ENCODE measurements at places on chromosomes 6 and 20.

DNA sequence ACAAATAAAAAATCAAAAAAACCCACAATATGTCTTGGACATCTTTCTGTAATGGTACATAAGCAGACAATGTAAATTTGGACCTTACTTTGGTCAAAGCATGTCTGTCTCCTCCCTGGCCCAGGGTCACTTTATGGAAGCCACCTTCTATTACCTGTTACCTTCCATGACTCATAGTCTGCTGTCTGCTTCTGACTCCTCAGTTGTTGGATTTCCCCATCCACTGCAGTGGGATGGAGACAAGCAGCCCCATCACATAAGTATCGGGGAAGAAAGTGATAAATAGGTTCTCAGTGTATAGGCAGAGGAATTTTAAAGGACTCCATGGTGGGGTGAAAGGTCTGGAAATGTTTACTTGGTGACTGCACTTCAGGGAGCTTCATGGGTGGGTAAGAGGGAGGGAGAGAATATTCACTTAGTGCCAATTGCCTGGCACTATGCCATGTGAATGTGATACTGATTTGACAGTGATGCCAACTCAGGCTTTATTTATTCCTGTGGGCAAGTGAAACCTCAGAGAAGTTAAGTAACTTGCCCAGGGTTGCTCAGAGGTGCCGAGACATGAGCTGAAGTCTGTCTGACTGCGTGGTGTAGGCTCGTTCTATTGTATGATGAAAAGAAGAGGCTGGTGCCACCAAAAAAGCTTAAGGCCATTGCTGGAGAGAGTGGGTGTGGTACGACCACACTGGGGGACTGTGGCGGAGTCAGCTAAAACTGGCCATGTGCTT lies 175.6 kb upstream of the RNF24 start:
- no peak for DNase-seq

- DNase-seq: no peak
Measured at GRCh38 chr6:89731924-89732567, 87.5 kb downstream of the MDN1 start.

GRCh38 chr6:144190080-144190479 lies 39.8 kb downstream of the STX11 start:
- DNase-seq: no peak

GRCh38 chr6:12275107-12275506 lies 15.1 kb upstream of the EDN1 start:
- DNase-seq: no peak

DNA sequence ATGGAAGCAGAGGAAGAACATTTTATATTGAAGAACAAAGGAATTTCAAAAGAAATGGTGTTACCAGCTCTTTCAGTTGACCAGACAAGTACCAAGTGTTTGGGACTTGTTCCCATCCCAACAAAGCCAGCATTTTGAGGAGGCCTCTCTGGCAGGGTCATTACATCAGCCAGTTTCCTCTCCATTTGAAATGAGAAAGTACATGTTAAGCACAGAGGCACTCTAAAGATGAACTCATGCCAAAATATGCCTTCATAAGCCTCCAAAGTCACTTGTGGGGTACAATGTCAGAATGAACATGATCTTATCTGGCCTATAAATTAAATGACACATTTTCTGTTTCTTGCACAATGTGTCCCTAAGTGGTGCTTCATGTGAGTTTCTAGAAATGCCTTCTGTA lies 223.9 kb downstream of the PRL start:
- no peak for DNase-seq

GRCh38 chr6:111482959-111483735 lies at the start of gene REV3L:
TSS of gene REV3L (minus strand) at chr6:111483218. CDS start at chr6:111482888, 330 bp downstream.
- DNase-seq: no peak

- no peak for DNase-seq
Measured at GRCh38 chr6:26411751-26412150, 9.7 kb downstream of the BTN3A1 start.

- no peak for DNase-seq
Measured at GRCh38 chr6:42987533-42988451, 3.4 kb downstream of the PPP2R5D start.

GRCh38 chr6:7323074-7323473 lies 10.1 kb upstream of the SSR1 start:
- no peak for DNase-seq

- DNase-seq: no peak
Measured at GRCh38 chr6:135073756-135074393, 19.3 kb upstream of the HBS1L start.

GRCh38 chr6:116990679-116991078 lies 113.6 kb downstream of the RFX6 start:
- no peak for DNase-seq

DNA sequence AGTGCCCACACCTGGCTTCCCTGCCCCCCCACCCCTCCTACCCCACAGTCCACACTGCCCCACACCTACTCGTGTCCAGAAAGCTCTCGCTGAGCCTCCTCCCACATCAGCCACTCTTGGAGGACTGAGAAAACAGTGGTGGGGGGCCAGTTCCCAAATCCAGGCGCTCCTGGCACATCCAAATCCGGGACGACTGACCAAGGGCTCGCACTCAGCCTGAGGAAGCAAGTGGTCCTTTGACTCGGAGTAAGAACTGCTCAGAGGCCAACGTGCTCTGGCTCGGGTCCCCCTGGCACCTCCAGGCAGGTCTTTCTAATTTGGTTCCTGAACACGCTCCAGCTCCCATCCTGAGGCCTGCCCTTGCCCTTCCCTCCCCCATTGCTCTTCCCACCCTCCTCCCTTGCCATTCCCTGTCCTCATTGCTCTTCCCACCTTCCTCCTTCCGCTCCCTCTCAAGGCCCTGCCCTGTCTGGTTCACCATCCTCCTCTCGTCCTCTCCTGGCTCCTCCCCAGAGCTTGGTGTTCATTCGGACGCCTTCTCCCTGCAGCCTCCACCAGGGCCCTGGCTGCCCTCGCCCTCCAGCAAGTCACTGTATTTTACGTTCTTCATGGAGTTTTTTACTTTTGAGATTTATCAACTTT lies 83.6 kb downstream of the THBS2 start:
- no peak for DNase-seq

DNA sequence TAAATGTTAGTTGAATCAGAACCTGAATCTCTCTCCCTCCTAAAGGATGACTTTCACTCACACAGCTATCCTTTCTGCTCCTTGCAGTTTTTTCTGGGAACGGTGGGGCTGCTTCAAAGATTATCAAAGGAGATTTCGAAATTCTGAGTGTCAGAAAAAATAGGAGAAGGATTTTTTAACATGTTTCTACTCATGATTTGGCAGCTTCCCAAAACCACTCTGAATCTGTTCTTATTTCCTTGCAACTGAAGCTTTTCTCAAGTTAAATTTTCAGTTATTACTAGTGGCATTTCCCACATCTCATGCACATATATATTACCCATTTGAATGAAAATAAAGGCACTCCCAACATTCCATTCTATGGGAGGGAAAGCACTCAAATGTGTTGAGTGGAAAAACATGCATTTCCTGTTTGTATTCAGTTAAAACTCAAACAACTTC lies 123.6 kb downstream of the LCA5 start:
- DNase-seq: no peak

DNA sequence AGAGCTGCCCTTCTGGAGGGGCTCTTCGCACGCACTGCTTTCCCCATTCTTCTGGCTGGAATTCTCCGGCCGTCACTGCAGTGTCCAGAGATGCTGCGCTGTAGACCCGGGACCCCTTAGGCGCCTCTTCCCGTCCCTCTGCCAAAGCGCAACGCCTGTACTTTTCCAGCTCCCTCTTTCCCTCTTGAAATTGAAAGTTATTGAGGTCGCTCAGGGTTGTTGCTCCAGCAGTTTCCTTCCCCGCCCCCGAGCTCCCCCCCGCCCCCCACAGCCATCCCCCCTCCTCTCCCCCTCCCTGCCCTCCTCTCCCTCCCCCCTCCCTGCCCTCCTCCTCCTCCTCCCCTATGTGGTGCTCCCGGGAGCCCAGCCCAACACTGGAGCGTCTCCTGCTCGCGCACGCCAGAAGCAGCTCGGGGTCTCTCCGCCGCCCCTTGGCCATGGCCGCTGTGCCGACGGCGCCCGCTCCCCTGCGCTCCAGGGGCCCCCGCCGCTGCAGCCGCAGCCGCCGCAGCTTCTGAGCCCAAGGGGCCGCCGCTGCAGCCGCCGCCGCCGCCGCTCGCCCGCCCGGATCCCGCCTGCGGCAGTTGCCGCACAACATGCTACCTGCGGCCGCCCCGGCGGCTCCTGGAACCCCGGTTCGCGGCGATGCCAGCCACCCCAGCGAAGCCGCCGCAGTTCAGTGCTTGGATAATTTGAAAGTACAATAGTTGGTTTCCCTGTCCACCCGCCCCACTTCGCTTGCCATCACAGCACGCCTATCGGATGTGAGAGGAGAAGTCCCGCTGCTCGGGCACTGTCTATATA lies at the start of gene RSPO3:
RSPO3 (plus strand) TSS at position 374 of the 804 bp plus-strand sequence. CDS start 522 bp downstream, outside the sequence.
- peak; percentile 16 for DNase-seq

- no peak for DNase-seq
Measured at GRCh38 chr6:12230523-12230922, 59.6 kb upstream of the EDN1 start.

GRCh38 chr6:115885636-115886366 lies 174.9 kb downstream of the FRK start:
- DNase-seq: no peak

DNA sequence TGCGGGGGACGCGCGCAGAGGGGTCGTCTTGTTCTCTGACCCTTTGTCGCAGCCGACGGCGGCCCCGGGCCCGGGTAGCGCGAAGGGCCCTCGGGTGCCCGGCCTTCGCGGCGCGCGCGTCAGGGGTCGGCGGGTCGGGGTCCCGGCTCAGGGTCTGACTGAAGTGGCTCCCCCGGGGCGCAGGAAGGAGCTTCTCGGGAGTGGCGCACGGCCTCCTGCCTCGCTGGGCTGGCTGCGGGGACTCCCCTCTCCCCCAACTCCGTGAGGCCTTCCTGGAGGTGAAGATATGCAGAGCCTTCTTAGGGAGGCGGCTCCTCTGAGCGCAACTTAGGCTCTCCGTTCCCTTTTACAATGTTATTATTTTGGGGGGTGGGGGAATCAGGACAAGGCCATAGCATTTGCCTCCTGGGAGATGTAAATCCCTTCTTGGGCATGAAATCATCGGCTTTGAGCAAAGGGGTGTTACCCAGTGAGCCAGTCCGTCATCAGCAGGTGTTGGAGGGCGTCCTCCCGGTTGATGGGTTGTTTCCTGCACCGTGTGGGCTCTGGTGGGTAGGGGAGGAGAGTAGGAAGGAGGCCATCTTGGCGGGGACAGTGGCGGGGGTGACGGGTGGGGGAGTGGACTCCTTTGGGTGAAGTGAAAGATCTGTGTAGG lies 523 bp downstream of the CDS2 start:
- DNase-seq: no peak

DNA sequence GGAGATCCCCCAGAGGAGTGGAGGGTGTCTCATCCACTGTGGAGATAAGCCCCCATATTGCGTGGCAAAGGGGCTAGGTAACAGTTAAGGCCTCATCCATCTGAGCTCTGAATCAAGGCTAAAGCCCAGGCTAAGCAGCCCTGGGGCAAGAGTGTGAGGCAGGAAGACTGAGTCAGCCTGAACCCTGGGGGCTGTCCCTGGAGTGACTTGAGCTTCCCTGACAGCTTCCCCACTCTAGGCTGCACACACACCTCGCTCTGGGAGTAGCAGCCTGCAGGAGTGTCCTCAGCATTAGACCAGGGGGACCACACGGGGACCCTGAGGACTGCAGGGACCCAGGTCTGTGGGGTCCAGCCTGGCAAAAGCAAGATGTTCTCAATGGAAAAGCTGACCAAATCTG lies 27.9 kb downstream of the UBD start:
- DNase-seq: no peak

DNA sequence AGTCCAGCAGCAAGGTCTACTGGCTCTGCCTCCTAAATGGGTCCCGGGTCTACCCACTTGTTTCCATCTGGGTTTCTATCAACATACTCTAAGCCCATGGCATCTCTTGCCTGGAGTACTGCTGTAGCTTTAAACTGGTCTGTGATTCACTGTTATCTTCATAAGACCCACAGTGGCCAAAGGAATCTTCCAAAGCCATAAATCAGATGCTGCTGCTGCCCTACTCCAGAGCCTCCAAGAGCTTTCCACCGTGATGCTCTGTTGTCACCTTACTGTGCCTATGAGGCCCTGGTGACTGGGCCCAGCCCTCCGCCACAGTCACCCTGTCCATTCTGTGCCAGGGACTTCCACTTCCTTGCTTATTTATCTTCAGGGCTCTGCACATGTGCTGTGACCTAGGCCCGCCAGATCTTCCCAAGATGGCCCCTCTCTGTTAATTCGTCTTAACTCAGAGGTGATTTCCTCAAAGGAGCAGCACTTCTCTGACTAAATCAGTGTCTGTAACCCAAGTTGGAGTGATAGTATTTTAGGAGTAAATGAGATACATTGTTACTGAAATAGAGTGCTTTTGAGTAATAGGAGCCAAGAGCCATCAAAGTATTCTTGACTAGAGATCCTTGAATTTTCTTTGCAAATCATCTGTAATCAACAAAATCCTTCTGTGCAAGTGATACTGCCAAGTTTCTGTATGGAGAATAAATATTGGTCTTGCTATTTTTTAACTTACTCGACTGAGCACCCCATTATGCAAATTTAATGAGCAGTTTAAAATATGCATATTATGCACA lies 102.5 kb downstream of the PPP1R14C start:
- DNase-seq: no peak

DNA sequence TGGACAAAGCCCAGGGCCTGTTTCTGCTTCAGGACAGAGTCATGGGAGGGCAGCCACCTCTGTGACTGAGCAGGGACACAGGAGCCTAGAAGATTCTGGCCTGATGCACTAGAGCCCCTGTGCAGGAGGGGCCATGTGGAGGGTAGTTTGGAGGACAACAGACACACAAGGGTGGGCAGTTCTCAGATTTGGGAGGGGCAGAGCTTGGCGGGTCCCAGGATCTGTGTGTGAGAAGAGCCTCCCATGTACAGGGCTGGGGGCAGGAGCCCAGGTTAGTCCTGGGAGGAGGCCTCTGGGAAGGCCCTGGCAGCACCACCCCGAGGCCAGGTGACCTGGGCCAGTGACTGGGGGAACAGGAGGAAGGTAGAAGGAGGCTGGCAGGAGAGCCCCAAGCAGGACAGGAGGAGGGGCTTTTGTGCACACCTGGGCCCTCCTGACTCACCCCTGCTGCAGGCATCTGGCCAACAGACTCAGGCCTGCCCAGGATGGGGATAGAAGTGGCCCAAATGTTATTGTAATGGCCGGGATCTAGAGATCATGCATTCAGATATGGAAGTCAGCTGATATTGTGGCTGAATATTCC lies 1.4 kb upstream of the ULBP3 start:
- no peak for DNase-seq

DNA sequence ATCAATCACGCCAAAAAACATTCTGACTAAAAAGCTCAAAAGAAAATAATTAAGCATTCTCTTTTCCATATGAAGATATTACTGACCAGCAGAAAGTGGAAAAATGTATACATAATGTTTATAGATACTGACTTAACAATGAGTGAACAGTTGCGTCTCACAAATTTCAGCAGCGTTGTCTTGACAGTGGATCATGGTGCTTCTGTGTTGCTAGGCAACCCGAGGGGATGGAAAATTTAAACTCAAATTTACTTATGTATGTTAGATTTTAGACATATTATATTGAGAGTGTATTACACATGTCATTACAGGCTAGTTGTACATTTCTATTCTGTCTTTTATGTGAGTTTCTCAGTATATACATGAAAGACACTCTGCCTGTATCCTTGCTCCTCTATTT lies 110.2 kb downstream of the LAMA2 start:
- DNase-seq: no peak

Measured in glomerular endothelial cell (primary cell).